ENCODE measurements at places on chromosomes 16 and 17.

GRCh38 chr17:38403491-38403890, 24.8 kb upstream of the ARHGAP23 start:
- DNase-seq = peak; percentile 12

GRCh38 chr17:81148986-81149533, 16.2 kb upstream of the PVALEF start:
- DNase-seq = no peak

- DNase-seq = no peak
Measured at GRCh38 chr17:21250854-21251253, 2.4 kb downstream of the NATD1 start.

DNA sequence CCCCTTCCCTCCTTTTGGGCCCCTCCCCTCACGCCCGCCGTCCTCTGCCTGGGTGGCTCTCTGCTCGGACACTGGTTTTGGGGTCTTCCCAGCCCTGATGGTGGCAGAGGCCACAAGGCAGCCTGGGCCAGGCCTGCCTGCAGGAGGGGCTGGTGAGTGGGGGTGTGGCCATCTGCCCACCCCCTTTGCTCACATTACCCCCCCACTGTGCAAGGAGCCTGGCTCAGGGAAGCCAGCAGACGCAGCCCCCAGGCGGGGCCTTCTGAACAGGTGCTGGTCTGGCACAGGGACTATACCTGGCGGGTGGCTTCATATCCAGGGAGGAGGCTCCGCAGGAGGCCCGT, 10.7 kb upstream of the ZFPM1 start:
- no peak for DNase-seq

GRCh38 chr17:2089021-2089422, 34.1 kb downstream of the HIC1 start:
- DNase-seq = no peak

GRCh38 chr16:71339236-71340171, 19.0 kb upstream of the CALB2 start:
- DNase-seq = no peak

DNA sequence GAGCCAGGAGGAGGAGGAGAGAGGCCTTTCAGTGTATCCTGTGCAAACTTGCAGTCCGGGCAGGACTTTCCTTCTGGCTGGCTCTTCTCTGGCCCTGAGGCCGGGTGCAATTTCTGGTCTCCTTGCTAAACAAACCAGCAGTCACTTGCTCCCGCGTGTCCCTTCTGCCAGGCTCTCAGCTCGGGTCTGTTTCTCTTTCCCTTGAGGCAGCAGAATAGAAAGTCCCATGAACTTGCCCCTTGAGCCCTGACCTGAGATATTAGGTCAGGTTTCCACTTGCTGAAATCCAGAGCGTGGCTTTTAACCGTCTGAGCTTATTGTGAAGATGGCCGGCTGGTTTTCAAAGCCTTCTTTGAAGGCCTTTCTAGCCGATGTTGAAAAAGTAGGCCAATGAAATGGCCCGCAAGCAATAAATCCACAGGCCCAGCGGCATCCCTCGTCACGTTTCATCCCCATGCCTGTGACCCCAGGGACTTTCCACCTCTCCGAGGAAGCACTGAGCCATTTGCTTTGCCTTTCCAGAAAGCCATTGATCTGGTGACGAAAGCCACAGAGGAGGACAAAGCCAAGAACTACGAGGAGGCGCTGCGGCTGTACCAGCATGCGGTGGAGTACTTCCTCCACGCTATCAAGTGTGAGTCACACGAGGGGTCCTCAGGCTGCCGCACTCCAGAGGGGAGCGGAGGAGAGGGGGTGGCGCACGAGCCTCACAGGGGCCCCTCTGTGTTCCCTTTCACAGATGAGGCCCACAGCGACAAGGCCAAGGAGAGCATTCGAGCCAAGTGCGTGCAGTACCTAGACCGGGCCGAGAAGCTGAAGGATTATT, 4.5 kb downstream of the VPS4A start:
- DNase-seq = no peak

DNA sequence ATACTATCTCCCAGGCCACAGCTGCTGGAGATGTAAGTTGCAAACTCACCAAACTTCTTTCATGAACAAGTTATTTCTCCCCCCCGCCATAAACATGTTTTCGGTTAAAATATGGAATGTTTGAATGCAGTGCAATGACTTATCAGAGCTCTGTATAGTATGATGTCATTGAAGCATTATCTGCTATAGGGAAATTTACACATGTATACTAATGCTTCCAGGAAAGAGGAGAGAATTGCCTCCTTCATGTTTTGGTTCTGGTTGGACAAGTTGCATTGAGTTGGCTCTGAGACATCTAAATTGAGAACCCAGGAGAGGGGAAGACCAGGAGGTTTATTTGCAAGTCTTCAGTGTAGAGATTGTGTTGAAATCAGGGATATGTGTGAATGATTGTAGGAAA, 20.8 kb downstream of the UQCRC2 start:
- DNase-seq = no peak

DNA sequence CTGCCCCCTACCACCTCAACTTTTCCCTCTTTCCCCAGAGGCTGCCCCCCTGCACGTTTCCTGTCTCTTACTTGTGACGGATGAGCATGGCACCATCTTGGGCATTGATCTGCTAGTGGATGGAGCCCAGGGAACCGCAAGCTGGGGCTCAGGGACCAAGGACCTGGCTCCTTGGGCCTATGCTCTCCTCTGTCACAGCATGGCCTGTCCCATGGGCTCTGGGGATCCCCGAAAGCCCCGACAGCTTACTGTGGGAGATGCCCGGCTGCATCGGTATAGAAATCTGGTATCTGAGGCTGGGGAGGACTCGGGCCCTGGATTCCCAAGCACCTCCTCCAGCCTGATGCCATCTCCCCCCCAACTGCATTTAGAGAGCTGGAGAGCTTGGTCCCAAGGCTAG, 1.8 kb upstream of the CXCL16 start:
- DNase-seq = no peak

DNA sequence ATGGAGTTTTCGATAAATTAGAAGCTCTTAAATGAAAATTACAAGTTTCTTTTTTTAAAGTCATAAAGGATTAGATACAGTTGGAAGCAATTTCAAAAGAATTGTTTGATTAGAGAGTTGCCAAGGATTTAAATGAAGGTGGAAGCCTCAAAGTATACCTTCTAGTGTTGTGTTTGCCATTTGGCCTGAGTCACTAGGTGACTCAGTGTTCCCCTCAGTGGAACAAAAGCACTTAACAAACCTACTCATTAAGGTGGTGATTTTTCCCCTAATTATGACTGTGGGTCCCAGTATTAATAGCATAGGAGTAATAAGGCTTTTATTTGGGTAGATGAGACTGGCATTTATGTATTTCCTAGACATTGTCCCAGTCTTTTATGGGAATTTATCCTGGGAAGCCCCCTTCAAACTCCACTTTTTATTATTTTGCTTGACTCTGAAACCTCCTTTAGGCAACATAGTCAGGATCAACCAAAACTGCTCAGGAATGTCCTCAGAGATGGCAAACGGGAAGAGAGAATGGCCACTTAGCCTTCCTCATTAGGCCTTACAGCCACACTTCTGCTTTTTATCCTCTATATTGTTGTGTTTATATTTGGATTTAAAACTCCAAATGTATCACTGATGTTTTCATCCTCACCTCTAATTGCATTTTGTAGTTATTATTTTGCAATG, 161.0 kb downstream of the FTO start:
- peak; percentile 47 for DNase-seq

DNA sequence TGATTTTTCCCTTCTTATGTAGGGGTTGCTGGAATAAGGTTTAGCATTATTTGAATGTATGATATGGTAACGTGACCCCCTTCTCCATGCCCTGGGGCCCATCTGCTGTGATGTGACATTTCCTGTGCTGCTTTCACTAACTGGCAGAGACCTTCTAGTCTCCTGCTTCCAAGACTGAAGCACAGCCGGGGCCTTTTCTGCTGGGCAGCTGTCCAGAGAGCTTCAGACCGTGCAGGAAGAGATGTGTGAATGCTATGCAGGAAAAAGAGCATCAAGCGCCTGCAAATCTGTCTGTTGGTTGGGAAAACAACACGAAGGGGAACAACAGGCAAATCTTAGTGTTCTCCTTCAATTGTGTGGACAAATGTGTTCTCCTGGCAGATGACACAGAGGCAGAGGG, 128.5 kb downstream of the SPACA3 start:
- DNase-seq = no peak

GRCh38 chr17:40615068-40615840, 32.4 kb downstream of the SMARCE1 start:
- peak; percentile 60 for DNase-seq

GRCh38 chr16:86041807-86042206, 142.8 kb downstream of the IRF8 start:
- DNase-seq = no peak

DNA sequence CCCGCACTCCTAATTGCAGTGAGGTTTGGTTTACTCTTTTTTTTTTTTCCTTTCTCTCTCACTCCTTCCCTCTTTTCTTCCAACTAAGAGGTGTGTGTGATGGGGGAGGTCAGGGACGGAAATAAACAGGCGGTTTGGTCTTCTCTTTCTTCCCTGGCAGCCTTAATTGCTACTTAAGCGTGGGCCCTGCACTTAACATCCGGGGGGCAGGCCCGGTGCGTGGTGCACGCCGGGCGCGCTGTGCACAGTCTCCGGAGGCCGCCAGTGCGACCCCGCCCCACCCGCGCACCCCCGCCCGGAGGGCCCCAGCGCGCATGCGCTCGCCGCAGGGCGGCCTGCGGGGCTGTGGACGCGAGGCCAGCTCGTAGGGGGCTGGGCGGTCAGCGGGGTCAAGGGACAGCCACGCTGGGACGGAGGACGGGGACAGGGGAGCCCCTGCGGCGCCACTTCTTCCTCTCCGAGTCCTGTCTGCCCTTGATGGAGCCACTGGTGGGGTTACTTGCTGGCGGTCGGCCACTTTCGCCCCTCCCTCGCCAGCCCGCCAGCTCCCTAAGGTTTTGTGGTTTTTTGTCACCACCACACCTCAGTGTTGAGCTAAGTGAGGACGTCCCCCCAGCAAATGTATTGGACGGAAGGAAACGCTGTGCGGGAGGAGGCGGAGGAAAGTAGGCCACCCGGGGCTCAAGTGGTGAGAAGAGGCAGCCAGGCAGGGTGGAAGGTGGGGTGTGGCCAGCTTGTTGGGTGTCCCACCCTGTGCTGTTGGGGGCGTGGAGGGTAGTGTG, 120.9 kb downstream of the MRM1 start:
- peak; percentile 99 for DNase-seq

DNA sequence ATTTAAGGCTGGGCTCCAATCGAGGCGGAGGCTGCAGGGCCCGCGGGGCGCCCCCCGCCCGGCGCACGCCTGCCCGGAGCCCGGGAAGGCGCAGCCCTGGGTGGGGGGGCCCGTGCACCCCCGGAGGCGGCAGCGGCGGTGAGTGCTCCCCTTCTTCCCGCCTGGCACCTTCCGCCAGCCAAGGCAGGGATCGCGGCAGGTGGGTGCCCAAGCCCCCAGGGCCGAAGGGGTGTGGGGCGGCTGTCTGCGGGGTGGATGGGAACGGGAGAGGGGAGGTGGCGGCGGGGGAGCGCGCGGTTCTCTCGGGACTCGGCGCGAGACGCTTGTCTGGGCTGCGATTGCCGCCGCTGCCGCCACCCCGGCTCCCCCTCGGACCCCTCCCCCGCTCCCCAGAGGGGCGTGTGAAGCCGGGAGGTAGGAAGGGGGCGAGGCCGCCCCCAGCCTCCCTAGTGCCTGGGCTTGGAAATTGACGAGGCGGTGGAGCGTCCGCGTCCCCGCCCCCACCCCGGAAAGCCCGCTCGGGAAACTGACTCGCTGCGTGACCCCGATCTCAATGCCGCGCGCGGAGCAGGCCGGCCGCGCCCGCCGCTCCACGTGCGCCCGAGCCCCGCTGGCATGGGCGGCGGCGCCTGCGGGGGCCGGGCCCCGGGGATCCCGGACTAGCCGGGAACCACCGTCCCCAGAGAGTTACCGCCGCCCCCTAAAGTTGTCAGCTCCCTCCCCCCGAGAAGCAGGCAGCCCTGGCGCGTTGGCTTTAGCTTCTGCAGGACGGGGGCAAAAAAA, 231.5 kb downstream of the MRTFB start:
- peak; percentile 58 for DNase-seq

DNA sequence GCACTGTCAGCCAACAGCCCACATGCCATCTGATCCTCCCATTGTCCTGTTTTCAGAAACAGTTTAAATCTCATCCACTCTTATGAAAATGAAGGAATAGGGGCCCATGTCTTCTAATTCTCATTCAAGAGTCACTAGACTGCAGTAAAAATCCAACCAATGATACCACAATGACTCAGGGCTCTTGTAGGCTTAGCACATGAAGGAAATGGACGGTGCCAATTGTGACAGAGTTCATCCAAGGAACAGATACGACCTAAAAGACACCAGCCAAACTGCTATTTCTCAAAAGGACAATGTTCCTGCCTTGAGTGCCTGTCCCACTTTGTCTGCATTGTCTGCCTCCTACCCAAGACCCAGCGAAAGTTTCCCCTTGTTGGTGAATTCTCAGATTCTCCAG, 204.8 kb upstream of the COX10 start:
- DNase-seq = no peak

DNA sequence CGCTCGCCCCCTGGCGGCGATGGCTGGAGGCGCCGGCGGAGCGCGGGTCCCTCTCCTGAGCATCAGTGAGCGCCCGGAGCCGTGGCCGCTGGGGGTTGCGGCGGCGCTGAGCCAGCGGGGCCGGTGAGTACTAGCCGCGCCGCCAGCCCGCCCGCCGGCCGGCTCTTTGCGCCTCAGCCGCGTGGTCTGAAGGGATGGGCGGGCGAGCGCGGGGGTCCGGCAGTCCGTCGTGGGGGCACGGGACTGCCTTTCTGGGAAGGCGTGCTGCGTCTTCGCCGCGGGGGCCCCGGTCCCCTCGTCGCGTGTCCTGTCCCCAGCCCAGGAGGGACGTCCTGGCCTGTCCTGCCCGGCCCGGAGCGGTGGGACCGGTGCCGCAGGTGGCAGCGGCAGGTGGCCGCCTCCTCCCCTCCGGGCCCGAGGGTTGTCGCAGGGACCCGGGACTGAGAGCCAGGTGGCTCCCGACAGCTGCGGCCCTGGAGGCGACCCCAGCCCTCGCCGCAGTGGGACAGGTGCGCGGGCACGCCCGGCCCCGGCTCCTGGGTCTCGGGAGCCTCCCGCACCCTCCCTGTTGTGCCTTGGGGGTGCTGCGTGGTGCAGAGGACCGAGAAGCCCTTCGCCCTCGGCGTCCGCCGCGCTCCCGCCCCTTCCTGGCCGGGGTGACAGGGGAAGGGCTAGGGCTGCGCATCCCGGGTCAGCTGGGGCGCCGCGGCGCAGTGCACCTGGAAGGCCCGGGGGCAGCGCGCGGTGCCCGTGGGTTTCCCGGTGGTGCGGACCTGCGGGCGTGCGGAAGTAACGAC, at the start of gene SPECC1:
TSS of gene SPECC1 (plus strand) at position 58 of the 797 bp plus-strand sequence. CDS start 87,293 bp downstream, outside the sequence.
- DNase-seq = peak; percentile 84

DNA sequence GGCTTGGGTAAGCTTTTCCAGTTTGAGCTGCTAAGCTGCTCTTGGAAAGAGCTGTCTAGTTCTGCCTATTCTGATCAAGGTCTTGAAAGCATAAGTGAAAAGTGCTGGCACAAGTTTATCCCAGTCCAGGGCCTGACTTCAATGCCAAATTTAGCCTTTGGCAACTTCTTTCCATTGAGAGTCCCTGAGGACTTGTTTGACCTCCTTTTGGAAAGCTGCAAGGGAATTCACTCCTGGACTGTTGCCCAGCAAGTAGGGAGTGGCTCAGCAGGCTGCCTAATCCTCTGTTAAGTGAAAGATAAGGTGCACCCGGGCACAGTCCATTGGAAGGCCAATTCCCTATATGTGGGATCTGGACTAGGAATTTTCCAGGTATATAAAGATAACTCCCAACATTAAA, 16.0 kb upstream of the TANC2 start:
- DNase-seq = no peak

- no peak for DNase-seq
Measured at GRCh38 chr17:18187226-18187625, 3.6 kb downstream of the ALKBH5 start.

GRCh38 chr16:53111078-53111791, 56.4 kb downstream of the CHD9 start:
- DNase-seq = no peak

All from NCI-H1417 (cell line).